Right kidney (tissue), 9 donors: ENCODE measurements at places on chromosomes 6 and 20.

- no peak for DNase-seq
Observed at GRCh38 chr6:36324191-36324590, 12.5 kb downstream of the BNIP5 start.

GRCh38 chr6:148313488-148313887 lies 29.1 kb upstream of the SASH1 start:
- DNase-seq, result no peak

- DNase-seq, result no peak
Observed at GRCh38 chr6:98877250-98877649, 42.9 kb downstream of the POU3F2 start.

DNA sequence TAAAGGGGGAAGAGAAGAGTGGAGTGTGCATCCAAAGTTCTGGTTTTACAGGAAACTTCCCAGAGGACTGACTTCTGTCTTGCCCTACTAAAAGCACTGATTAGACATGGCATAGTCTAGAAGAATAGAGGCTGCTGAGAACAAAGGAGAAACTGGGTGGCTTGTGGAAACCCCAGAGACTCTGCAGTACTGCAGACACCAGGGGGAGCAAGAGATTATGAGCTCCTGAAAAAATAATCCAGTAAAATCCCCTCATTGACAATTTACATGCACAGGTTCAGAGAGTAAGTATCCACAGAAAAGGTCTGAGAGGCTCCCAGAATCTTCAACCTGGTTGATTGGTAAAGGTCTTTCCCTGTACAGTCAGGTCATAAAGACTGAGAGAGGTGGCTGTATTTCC lies 48.7 kb upstream of the CLVS2 start:
- no peak for DNase-seq

- DNase-seq, result no peak
Observed at GRCh38 chr6:129544892-129545612, 164.9 kb downstream of the ARHGAP18 start.

GRCh38 chr20:51389543-51390264 lies 152.8 kb downstream of the NFATC2 start:
- no peak for DNase-seq

- DNase-seq, result no peak
Observed at GRCh38 chr20:46764068-46764467, 54.6 kb downstream of the SLC2A10 start.

- no peak for DNase-seq
Observed at GRCh38 chr20:59821201-59821600, 112.2 kb downstream of the SYCP2 start.

DNA sequence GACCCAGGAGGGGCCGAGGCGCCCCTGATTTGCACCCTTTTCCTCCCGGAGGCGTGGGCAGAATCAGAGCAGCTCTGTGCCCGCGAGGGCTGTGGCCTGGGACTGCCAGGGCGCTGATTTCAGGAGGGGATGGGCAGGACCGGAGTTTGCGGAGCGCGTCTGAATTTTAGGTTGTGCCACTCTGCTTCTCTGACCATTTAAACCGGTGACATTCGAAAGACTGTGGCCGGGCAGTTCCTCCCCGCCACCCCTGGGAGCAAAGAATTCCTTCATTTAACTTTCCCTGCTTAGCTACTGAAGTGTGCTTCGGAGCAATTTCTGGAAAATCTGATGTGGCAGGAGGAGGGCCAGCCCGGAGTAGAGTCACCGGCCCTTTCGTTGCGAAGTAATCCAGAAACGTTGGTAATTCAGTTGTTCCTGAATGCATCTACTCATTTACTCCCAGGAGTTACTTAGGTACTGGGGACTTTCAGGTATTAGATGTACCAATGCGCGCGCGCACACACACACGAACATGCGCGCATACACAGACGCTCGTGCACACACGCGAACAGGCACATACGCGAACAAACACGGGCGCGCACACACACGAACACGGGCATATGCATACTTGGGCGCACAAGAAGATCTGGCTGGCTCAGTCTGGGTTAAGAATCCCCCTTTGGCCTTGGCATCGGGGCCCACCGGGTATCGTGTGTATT lies 568 bp downstream of the CCDC170 start:
- DNase-seq, result peak; percentile 72

DNA sequence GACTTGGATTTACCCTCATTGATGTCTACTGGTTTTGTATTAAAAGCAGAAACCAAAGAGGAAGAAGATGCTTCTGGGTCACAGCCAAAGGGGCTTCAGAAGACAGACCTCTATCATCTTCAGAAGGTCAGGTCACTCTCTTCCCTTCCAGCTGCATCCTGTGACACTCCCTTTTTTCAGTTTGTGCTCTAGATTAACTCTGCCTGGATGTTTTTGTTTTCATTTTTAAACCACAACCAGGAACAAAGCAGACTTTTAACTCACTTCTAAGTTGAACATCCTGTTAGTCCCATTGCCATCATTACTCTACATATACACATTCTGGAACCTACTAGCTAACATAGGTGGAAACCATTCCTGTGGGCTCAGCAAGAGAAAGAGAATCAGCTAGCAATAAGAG lies 45.2 kb downstream of the AKIRIN2 start:
- DNase-seq, result no peak

DNA sequence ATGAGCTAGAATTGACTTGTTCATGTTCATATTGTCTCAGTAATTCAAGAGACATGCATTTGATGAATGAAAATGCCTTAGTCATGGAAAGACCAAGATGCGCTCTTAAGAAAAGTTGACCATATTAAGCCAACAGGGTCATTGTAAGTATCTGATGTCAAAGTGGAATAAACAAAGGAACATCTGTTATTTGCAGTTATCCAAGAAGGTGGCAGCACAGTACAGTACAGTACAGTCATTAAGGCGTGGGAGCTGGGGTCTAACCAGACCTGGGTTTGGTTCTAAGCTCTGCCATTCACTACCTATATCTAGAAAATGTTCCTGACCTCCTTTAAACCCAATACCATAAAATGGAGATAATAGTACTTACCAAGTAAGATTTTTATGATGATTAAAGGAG lies 178.1 kb downstream of the BACH2 start:
- no peak for DNase-seq

DNA sequence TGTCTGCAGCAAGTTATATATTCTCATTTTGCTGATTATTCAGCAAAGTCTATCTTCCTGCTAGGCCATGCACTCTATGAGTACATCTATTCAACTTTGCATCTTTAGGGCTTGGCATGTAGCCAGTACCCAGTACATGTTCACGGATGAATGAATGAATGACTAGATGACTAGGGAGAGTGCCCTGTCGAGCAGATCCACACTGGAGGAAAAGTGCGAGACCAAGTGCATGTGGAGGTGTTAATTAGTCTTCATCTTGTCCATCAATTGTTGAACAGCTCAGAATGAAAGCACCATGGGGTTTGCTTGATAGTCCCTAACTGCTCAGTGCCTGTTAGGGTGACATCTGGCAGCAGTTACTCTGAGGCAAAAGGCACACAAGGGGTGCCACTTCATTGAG lies 30.4 kb downstream of the TM9SF4 start:
- DNase-seq, result no peak

- peak; percentile 71 for DNase-seq
Observed at GRCh38 chr6:30730601-30731435, 10.7 kb downstream of the TUBB start.

GRCh38 chr6:135566311-135567068 lies 69.0 kb upstream of the AHI1 start:
- no peak for DNase-seq

GRCh38 chr6:124190256-124190655 lies 386.6 kb downstream of the NKAIN2 start:
- DNase-seq, result no peak

DNA sequence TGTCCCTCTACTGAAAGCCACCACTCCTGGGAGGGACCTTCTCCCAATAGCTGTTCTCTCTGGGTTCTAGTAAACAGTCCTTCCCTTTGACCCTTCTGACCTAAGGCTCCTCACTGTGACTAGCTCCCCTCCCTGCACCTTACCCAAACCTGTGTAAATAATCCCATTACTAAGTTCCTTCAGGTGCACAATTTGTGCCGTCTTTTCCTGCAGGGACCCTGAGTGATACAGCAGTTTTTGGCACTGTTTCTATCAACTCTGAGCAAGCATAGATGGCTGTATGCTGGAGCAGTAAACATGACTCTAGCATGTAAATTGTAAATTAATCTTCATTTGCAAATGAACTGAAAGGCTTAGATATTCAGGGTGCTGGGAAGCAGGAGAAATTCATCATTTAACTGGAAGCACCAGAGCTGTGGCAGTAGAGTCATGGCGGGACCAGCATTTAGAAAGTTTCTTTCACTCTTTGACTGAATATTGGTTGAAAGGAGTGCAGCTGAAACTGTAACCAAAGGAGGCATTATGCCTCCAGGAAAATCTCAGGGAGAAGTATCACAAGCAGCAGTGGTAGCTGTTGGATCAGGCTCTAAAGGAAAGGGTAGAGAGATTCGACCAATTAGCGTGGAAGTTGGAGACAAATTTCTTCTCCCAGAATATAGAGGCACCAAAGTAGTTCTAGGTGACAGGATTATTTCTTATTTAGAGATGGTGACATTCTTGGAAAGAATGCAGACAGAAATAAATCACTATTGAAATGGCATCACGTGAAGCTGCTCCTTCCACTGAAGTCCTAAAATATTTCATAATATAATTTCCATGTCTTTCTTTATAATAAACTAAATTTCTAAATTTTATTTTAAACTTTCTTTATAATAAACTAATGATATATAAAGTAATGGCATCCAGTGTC lies 117.8 kb downstream of the TCP11 start:
- DNase-seq, result no peak

- DNase-seq, result no peak
Observed at GRCh38 chr6:42962502-42963178, 2.1 kb downstream of the GNMT start.

GRCh38 chr6:33426590-33427511 lies 7.0 kb downstream of the SYNGAP1 start:
- no peak for DNase-seq

DNA sequence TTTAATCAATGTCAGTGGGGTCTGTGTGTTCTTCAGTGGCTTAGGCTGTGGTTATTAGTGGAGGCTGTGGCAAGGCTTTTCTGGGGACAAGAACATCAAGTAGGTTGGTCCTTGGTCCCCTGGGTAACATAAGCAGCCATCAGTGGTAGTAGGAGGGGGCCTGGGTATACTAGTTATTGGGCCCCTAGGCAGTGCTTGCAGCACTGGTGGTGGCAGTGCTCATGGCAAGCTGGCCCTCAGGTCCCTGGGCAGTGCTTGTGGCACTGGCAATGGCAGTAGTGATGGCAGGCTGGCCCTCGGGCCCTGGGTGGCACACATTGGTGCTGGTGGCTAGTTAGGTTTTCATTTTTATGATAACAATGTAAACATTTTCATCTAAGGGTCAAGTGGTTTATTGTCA lies 32.5 kb upstream of the MAS1 start:
- no peak for DNase-seq

DNA sequence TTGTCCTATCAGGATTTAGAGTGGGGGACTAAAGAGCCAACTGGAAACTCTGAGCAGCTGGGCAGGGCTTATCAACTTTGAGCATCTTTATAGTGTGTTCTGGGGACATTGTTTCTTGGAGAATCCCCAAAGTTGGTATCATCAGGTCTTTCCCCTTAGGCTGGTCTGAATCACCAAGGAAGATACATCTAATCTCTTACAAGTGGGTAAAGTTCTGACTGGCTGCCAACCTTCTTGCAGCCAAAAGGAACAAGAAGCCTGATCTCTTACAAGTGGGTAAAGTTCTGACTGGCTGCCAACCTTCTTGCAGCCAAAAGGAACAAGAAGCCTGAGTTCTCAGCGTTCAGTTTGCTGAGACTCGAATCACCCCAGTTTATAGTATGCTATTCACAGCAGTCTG lies 1.6 kb upstream of the MED23 start:
- no peak for DNase-seq

GRCh38 chr6:146770275-146770964 lies 171.6 kb downstream of the ADGB start:
- DNase-seq, result no peak

- DNase-seq, result peak; percentile 25
Observed at GRCh38 chr20:4973330-4974097, 27.8 kb downstream of the SLC23A2 start.

DNA sequence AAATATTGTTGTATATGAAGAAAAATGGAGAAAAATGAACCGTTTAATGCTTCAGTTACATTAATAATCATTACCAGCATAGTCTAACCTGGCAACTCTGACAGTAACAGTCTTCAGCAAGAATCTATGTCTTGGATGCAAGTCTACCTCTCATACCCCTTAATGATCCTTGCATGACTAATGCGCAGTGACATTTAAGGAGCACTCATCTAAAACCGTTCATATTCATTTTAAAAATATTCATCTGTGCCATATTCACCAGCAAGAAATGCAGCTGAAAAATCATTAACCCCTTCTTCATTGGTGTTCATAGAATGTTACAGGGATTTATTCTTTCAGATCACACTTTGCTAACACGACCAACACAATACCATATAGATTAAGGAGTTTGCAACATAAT lies 227.2 kb upstream of the ASCC3 start:
- DNase-seq, result no peak

DNA sequence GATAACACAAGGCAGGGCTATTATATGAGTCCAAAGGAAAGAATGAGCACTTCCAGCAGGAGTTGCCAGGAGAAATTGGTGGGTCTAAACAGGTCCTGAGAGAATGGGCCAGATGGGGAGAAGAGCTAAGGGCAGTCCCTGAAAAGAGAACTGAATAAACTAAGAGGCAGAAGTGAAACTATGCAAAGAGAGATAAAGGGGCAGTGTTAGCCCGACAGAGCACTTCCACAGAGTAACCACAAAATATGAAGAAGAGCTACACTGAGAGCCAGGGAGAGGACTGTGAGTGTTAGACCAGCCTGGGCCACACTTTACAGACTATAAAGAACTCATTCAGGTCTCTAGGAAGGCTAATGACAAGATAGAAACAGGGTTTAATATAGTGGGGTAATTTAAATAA lies 43.8 kb downstream of the RALGAPA2 start:
- DNase-seq, result no peak

- no peak for DNase-seq
Observed at GRCh38 chr6:145380186-145380585, 355.1 kb downstream of the EPM2A start.

- DNase-seq, result no peak
Observed at GRCh38 chr6:36290668-36291620, 21.1 kb downstream of the PNPLA1 start.

DNA sequence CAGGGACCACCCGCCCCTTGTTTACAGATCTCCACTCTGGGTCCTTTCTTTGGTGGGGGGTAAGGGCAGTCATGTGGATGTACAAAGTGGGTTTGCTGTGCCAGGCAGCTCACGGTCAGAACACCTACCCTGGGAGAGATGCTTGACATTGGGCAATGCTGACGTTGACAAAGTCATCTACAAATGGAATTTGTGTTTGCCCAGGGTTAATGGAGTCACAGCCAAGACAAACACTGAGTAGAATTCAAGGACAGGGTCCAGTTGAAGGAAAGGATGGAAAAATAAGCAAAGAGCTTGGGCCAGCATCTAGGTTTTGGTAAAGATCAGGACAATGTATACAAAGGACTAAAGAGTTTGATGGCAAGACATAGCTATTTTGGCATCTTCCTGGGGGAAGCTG lies 54.7 kb downstream of the MOCS1 start:
- no peak for DNase-seq

DNA sequence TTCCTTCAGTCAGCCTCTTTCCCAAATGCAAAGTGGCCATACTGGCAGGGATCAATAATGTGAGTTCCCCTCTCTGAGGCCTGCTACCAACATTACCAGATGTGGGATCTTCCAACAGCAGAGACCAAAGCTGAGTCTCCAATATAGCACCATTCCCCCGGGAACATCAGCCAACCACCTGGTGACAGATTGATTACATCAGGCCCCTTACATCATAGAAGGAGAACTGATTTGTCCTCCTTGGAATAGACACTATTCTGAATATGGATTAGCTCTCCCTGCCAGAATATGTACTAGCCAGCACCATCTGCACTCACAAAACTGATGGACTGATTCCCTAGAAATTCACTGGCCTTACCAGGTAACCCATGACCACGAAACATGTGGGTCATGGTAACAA lies 61.9 kb upstream of the CARMIL1 start:
- DNase-seq, result no peak
